ENCODE measurements at places on chromosomes 1 and 21. TPM values are rescaled to one million over a fixed set of nuclear protein-coding genes. Genes with fewer than 3 reads are reported as not detected.

The BACE2 gene
- total RNA-seq, result 23.2 TPM

The AMY2A gene
- total RNA-seq, result not detected

The TLR5 gene
- total RNA-seq, result 0.31 TPM

The FBXO42 gene
- 9.3 TPM for total RNA-seq

The C1orf185 gene
- total RNA-seq, result not detected

The EPHB2 gene
- 32.5 TPM for total RNA-seq

The GPR25 gene
- total RNA-seq, result not detected

The AMPD1 gene
- total RNA-seq, result not detected

The RCC1 gene
- 70.8 TPM for total RNA-seq

The FCAMR gene
- not detected for total RNA-seq

The APCS gene
- not detected for total RNA-seq

The TRAF5 gene
- total RNA-seq, result 7.2 TPM

The CCDC27 gene
- not detected for total RNA-seq

The LMNA gene
- total RNA-seq, result 770 TPM

The DCST1 gene
- total RNA-seq, result not detected

The S100A8 gene
- not detected for total RNA-seq

The RAB42 gene
- 3.5 TPM for total RNA-seq

The HRNR gene
- total RNA-seq, result not detected

The YBX1 gene
- total RNA-seq, result 734 TPM

The TMOD4 gene
- total RNA-seq, result not detected

The BCAS2 gene
- total RNA-seq, result 23.5 TPM

The VCAM1 gene
- 0.09 TPM for total RNA-seq

The OR2T11 gene
- total RNA-seq, result not detected

The RGS7 gene
- not detected for total RNA-seq

The SPRR3 gene
- not detected for total RNA-seq

The ALPL gene
- total RNA-seq, result 0.50 TPM

The OR10T2 gene
- total RNA-seq, result not detected

The FNDC5 gene
- 0.20 TPM for total RNA-seq

The ZMYND12 gene
- total RNA-seq, result 0.41 TPM

The CD5L gene
- total RNA-seq, result not detected

The CACNA1E gene
- not detected for total RNA-seq

The SH3BGRL3 gene
- 140 TPM for total RNA-seq

The B3GALT5 gene
- total RNA-seq, result 0.18 TPM

The CCDC17 gene
- 0.14 TPM for total RNA-seq

The CD160 gene
- total RNA-seq, result not detected

All from A549 treated with Mapracorat at 1 μM for 4 hours (cell line).